ENCODE measurements at places on chromosomes 5 and 9.
A peak's percentile ranks its signal among the peaks of the same experiment; 100 is the strongest.

DNA sequence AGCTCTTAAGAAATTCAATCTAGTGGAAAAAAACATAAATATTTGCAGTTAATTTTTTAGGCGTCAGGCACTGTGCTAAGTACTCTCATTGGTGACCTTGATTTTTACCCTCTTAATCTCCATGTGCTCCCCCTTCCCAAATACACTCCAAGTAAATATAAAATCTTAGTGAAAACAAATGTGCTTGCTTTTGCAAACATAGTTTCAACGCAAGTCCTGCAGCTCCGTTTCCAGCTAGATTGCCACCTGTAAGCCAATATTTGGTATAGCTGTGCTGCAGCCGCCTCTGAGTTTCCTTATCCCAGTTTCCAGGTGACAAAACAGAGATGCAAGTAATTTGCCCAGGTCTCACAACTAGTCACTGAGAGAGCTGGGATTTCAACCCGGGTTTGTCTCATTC lies 1.9 kb upstream of the MTMR12 start:
- peak; percentile 58 for DNase-seq

DNA sequence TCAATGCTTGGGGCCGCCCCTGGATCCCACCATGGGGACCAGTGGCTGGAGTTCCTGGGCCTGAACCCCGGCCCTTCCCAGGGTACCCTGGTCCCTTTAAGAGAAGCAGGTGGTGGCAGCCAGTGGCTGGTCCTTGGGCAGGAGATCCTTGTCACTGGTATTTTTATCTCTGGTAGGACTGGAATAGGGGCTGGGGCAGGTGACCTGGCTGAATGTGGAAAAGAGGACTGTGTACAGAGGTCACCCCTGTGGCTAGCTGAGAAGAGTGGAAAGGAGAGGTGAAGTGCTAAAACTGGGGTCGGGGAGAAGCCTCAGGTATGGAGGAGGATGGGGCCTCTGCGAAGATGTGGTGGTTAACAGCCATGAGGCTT lies 7.0 kb downstream of the CRAT start:
- no peak for DNase-seq

DNA sequence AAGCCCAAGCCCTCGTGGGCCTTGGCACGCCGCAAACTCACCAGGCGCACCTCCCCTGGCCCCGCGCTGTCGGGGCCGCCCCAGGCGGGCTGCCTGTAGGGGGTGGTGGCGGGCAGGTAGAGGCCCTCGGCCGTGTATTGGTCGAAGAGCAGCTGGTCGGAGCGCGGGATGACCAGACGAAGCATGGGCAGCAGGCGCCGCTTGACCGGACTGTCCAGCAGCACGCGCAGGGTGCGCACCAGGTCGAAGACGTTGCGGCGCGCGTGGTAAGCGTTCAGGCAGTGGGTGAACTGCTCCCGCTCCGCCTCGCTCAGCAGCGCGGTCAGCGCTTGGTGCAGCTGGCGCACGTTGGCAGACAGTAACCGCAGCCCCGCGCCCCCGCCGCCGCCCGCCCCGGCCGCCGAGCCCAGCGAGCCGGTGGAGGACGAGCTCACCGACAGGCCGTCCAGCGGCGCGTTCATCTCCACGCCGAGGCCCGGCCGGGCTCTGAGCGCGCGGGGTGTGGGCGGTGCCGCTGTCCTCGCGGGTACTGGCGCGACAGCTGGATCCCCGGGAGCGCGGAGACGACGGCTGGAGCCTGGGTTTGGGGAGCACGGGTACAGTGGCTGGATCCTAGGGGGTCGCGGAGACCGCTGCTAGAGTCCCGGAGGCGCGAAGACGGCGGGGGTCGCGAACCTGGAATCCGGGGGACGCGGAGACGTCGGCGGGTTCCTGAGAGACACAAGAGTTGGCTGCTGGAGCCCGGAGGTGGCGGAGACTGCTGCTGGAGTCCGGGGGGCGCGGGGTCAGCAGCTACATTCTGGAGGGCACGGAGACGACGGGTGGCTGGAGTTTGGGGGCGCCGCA lies 709 bp downstream of the WHRN start:
- DNase-seq = peak; percentile 62

DNA sequence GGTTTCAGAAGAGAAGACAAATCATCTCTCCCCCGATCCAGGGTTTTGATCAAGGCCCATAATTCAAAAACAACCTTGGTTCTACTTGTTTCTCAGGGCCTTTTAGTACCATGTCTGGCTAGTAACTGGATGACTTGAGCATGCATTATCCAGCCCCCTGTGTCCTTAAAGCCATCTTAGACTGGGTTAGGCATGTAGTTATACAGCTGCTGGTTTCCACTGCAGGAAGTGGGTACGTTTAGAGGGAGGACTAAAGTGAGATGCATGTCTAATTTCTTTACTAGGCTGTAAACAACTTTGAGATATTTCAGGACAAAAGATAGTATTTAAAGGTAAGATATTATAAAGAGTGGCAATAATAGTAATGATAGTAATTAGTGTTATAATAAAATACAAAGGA lies 372.0 kb downstream of the PLK2 start:
- no peak for DNase-seq

- DNase-seq = no peak
Measured at GRCh38 chr9:124716808-124717207, 54.3 kb downstream of the NR6A1 start.

- DNase-seq = no peak
Measured at GRCh38 chr5:78008356-78008967, 232.3 kb upstream of the TBCA start.

DNA sequence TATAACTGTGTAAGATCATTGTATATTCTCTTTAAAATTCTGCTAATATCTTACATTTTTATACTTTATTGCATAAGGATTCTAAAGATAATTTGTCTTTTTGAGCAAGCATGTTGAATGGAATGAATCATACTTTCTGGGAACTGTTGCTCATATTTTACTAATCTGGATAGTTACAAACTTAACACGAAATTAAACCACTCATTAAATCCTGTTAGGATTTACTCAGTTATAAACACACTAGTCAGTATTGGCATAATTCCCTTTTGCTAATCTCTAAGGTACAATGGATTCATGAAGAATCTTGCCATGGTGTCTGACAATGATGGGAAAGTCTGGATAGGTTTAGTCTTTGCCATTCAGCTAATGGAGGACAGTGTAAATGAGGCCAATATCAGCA lies 338.1 kb upstream of the SMC2 start:
- DNase-seq = no peak

GRCh38 chr9:95085861-95086563 lies 231.5 kb downstream of the FANCC start:
- DNase-seq = peak; percentile 55

- no peak for DNase-seq
Measured at GRCh38 chr9:34010979-34011378, 37.7 kb downstream of the UBAP2 start.

GRCh38 chr9:23829580-23830475 lies 3.8 kb upstream of the ELAVL2 start:
- no peak for DNase-seq

DNA sequence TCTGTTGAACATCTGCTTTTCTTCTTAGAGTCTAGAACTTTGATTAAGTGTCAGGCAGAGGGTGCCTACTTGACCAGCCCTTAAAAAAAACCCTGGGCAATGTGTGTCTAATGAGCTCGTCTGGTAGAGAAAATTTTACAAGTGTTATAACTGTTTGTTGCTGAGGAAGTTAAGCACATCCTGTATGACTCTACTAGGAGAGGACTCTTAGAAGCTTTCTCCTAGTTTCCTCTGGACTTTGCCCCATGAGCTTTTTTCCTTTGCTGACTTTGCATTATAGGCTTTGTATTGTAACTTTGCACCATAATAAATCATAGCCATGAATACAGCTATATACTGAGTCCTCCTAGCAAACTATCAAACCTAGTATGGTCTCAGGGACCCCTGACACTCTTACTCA lies 39.4 kb downstream of the GNG10 start:
- no peak for DNase-seq

- no peak for DNase-seq
Measured at GRCh38 chr9:73613092-73613701, 461.5 kb downstream of the ANXA1 start.

- no peak for DNase-seq
Measured at GRCh38 chr5:141780952-141781781, 97.0 kb downstream of the PCDH1 start.

DNA sequence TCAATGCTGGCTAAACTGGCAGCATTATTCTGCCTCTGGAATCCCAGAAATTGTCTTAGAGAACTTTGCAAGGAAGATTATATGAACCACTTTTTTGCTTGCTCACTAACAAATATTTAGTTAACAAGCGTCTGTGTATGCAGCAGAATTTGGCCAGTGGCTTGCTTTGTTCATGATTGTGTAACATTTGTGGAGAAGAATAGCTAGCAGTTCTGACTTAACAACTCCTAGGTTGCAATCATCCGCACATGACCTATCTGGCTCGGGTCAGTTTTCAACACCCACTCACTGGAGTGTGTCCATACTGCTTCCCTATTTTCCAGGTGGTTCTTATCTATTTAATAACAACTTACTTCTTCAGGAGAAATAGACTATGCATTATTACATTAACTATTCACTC lies 98.5 kb downstream of the SNX18 start:
- DNase-seq = peak; percentile 12

GRCh38 chr5:111618623-111619271 lies 106.4 kb upstream of the STARD4 start:
- DNase-seq = no peak

GRCh38 chr5:66912787-66913186 lies 283.8 kb downstream of the CD180 start:
- DNase-seq = no peak

- no peak for DNase-seq
Measured at GRCh38 chr5:139980765-139981164, 62.3 kb downstream of the NRG2 start.

- DNase-seq = peak; percentile 27
Measured at GRCh38 chr5:66454186-66455078, 141.8 kb upstream of the MAST4 start.

DNA sequence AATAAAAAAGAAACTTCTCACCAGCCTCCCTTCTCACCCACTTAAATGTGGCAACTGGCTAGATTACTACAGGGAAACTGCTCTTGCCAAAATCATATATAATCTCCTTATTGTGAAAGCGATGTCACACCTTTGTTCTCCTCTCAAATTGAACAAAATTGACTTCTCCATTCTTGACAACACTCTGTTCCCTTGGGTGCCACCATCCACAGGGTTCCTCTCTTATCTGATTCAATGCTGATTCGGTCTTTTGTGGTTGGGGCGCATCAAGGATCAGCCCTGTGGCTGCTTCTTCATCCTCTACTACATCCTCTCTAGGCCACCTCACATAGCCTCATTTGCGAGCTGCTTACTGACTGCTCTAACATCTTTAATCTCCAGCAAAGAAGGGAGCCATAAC lies 86.1 kb downstream of the EDIL3 start:
- DNase-seq = no peak

GRCh38 chr9:94734054-94734754 lies 7.7 kb downstream of the AOPEP start:
- DNase-seq = no peak

DNA sequence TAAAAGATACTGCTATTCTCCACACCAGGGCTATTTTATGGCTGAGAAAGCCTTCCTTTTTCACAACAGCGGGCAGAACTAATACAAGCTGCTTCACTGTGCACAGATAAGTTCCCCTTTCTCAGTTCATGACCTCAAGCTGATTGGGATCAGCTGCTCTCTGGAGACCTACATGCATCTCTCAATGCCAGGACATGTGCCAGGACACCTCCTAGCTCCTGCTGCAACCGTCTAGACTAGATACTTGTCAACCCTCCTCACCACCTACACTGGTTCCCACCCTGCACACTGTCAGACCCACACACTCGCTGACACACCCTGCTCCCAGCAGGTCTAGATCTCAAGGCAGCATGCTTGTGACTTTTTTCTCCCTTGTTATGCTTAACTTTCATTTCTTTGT lies 39.8 kb downstream of the STARD4 start:
- no peak for DNase-seq

DNA sequence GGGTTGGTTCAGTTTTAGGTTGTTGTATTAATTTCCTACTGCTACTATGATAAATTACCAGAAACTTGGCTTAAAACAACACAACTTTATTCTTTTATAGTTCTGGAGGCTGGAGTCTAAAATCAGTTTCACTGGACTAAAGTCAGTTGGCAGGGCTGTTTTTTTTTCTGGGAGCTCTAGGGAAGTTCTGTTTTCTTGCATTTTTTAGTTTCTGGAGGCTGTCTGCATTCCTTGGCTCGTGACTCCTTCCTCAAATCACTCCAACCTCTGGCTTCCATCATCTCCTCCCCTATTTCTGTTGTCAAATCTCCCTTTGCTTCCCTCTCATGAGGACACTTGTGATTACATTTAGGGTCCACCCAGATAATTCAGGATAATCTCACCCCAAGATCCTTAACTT lies 51.3 kb upstream of the SUB1 start:
- peak; percentile 16 for DNase-seq

DNA sequence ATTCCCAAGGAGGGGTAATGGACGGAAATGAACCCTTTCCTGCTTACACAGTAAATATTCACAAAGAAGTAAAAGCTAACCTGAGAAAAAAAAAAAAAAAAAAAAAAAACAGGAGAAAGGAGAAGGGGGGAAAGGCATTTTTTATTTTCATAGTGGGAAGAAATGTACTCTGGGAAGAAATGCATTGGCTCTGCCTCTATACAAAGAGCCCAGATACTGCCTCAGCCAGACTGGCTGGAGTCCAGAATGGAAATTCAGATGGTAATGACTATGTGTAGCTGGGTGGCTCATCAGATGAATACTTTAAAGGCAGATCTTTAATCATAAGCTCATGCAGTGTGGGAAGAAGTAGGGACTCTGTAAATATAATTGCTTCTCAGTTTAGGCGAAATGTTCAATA lies 124.9 kb upstream of the ZNF608 start:
- DNase-seq = no peak

DNA sequence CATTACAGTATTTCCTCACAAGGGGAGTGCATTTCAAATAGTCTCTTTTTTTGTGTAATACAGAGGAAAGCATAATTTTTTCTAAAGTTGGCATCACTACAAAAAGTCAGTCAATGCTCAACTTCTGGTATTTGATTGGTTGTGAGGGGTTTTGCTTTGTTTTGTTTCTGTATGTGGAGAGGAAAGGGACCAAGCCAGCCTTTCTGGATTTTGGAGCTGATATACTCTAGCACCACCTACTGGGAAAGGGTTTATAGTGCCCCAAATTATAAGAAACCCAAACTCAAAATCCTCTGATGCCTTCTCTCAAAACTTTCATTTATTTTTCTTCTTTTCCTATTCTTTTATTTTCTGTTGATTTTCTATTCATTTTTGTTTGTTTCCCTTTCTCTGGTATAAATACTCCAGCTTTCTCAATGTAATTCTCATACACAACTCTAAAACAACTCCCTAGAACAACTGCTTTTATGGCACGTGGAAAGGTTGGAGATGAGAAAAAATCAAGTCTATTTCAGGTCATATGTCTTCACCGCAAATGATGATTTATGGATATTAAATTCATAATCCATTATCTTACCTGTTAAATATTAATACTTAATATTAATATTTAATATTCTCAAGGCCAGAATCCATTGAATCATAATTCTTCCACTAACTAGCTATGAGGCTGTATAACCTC lies 69.5 kb upstream of the ANXA1 start:
- peak; percentile 19 for DNase-seq

DNA sequence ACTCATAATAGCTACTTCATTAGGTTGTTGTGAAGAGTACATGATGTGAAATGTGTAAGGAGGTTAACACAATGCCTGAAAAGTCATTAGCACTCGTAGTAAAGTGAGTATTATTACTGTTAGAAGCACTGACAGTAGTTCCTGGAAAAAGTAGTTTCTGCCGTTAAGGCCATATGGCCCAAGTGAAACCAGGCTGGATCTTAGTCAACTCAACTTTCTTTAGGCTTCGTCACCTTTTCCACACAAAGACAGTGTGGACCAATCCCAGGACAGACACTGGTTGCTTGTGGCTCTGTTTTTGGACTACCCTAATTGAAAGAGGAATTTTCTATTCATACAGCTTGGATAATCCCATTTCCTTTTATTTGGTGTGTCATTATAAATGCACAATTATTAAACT lies 29.4 kb upstream of the CKMT2 start:
- no peak for DNase-seq
